MV-4-11 (cell line): ENCODE measurements at places on chromosomes 2 and 18.

GRCh38 chr2:186693446-186693832, 421 bp upstream of the FAM171B start:
- no peak for DNase-seq

- no peak for DNase-seq
These were observed 4.8 kb downstream of the PJVK start for GRCh38 chr2:178455947-178456346.

DNA sequence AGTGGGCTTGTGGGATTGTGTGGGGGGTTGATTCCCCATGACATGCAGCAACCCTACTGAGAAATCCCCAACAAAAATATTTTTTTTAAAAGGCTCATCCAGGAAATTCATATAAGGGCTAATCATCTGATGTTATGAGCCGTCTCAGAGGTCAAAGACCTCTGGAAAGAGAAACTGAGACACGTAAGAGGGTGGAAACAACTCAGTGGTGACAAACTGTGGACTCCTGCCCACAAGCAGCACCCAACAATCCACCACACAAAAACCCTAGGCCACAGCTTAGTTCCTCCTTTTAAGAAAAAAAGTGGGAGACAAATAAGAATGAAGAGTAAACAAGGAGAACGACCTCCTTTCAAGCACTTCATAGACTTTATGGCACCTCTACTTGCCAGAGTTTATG, 1096.1 kb upstream of the NRXN1 start:
- peak; percentile 65 for DNase-seq

DNA sequence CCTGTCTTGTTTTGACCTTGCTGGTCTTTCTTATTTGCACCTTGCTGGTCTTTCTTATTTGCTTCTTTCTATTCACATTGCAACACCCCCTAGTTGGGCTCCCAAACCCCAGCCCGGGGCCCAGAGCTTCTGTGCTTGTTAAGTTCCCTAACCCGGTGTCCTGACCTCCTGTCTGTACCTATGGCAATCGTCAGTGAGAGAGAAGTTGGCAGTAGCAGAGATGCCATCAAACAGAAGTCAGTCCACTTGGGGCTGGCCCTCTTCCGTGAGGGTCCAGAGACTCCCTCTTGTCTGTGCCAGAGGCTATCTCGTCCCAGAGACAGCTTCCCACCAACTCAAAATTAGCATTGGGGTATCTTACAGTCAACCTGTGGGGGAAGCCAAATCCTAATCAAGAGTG, 55.7 kb downstream of the DPYSL5 start:
- no peak for DNase-seq

- no peak for DNase-seq
These were observed 417.9 kb downstream of the NRXN1 start for GRCh38 chr2:50614056-50614455.

- DNase-seq: no peak
These were observed 52.8 kb downstream of the EIF2AK3 start for GRCh38 chr2:88574445-88574844.

GRCh38 chr2:7206111-7206810, 289.0 kb downstream of the RNF144A start:
- no peak for DNase-seq

GRCh38 chr2:144339048-144339447, 180.9 kb downstream of the ZEB2 start:
- no peak for DNase-seq
